Psoas muscle (tissue), 8 donors: ENCODE measurements at places on chromosomes 3 and 15. TPM values are rescaled to one million over a fixed set of nuclear protein-coding genes. Genes with fewer than 3 reads are reported as not detected.

Gene C3orf85
- total RNA-seq: not detected

Gene FBXO45
- total RNA-seq: 21.1 TPM

Gene LRRC31
- total RNA-seq: not detected

Gene NR2E3
- not detected for total RNA-seq

Gene ITGB5
- 61.5 TPM for total RNA-seq

Gene SLITRK3
- not detected for total RNA-seq

Gene MESP2
- total RNA-seq: not detected

Gene FHIT
- total RNA-seq: 7.8 TPM

Gene PIGZ
- total RNA-seq: 4.5 TPM

Gene ITIH3
- total RNA-seq: not detected

Gene SLC22A13
- 0.20 TPM for total RNA-seq

Gene SEC11A
- total RNA-seq: 106 TPM

Gene AMT
- 5.3 TPM for total RNA-seq

Gene WDR93
- total RNA-seq: not detected

Gene EXD1
- not detected for total RNA-seq

Gene SYNPR
- not detected for total RNA-seq

Gene CACNA2D3
- total RNA-seq: 13.5 TPM

Gene TJP1
- 47.4 TPM for total RNA-seq

Gene PRR20G
- total RNA-seq: not detected

Gene ZNF662
- total RNA-seq: 3.5 TPM

Gene GRAMD2A
- not detected for total RNA-seq

Gene LIPH
- total RNA-seq: not detected

Gene ADAMTS7
- 0.84 TPM for total RNA-seq

Gene UBL7
- 61.3 TPM for total RNA-seq

Gene GOLGA8S
- total RNA-seq: 0.32 TPM

Gene THBS1
- total RNA-seq: 23.7 TPM

Gene CKMT1A
- total RNA-seq: not detected

Gene TBCCD1
- 6.2 TPM for total RNA-seq
